ENCODE measurements at places on chromosomes 4 and X.
A peak's percentile ranks its signal among the peaks of the same experiment; 100 is the strongest.

GRCh38 chrX:42242004-42242403, 318.6 kb upstream of the CASK start:
- no peak for DNase-seq

GRCh38 chr4:138911909-138912703, 103.5 kb upstream of the NOCT start:
- no peak for DNase-seq

DNA sequence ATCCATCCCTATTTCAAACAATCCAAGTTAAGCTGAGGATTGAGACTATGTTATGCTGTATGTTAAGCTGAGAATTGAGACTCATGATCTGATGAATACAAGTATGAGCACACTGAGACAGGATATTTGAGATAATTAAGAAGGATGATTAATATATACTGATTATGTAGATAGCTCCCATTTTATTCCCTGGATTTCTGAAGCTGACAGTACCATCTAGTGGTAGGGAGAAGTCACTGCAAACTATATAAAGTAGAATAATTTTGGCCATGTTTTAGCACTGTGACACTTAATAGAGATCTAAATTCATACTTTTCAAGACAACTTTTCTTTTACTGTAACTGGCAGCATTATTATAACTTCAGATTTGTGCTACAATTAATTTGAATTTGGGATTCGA, 63.8 kb upstream of the HPRT1 start:
- no peak for DNase-seq

GRCh38 chr4:186481998-186482790, 73.2 kb downstream of the MTNR1A start:
- DNase-seq, result no peak

DNA sequence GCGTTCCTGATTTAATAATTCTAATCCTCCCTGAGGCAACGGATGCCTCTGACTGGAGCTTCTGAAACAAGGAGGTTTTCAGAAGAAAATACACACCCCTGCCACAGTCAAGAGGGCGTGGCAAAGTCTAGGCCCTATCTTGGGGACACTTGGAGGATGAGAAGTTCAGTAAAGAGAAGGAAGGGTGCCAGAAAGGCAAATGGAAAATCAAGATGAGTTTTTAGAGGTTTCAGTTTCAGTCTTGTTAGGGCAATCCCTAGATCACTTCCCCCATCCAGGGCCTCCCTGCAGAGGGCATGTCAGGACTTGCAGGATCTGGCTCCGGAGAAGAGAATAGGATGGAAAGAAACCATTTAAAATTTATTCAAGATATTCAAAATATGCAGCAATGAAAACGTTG, 28.5 kb upstream of the FGF2 start:
- no peak for DNase-seq

- no peak for DNase-seq
These were observed 89.7 kb downstream of the PDHA2 start for GRCh38 chr4:95929448-95930064.

- DNase-seq, result no peak
These were observed 8.0 kb downstream of the RADX start for GRCh38 chrX:106619797-106620196.

- no peak for DNase-seq
These were observed 621.0 kb downstream of the TECRL start for GRCh38 chr4:63788271-63788670.

GRCh38 chr4:157315968-157316367, 95.4 kb downstream of the GRIA2 start:
- no peak for DNase-seq

DNA sequence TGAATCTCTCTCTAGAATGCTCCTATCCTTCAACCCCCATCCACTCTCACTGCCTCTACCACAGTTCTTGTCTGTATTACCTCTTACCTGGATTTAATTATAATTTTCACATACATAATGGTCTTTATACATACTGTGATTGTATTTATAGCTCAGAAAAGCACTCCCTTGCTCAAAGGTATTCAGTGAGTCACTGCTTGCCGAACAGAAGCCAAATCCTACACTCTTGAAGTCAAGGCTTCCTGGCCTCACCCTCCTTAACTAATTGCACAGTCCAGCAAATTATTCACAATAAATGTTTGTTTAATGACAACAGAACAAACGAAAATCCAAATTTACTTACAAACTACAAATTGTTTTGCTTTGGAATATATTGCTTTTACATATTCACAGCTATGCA, 159.5 kb downstream of the KLHL13 start:
- no peak for DNase-seq

DNA sequence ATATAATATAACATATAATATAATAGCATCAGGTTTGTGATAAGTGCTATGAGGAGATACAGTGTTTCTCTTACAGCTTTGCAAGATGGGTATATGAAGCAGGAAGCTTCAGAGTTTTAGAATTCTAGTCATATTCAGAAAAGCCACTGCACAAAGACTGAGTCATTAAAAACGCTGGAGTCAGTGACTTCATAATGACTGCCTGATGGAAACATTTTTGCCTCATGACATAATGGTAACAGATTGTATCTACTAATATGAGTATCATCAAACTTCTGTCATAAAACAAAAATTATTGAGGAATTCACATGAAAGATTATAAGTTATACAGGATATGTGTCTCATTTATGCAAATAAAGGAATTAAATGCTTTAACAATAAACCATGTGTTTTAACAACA, 46.8 kb downstream of the EPHA5 start:
- no peak for DNase-seq

- no peak for DNase-seq
These were observed 45.5 kb downstream of the ETNPPL start for GRCh38 chr4:108717386-108717785.

DNA sequence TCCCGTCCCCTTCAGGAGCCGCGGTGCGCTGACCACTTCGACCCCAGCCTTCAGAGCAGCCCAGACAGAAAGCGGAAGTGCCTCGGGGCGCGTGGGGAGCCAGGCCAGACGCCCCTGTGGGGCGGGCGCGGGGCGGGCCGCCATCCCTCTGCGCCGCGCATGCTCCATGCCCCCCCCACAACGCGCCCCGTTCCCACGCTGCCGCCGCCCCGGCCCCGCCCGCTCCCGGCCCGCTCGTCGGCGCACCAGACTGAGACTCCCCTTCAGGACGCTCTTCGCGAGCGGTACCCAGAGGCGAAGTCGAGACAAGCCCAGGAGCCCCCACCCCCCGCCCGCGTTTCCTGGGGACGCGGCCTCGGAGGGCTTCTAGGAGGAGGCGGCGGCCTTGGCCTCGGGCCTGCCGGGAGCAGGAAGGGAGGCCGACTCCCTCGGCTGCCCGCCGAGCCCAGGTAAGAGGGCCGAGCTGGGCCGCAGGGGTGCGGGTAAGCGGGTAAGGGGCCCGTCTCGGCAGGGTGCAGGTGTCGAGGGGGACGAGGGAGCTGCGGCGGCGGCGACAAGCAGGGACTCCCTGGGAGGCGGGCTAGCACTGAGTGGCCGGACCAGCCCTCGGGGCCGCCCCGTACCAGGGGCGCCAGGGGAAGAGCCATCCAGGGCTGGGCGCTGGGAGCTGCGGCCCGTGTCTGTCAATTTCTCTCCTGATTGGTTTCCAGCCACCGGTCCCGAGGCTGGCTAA, at the start of gene ZFP92:
Gene ZFP92, plus strand, starts transcription at position 218 of the 733 bp plus-strand sequence. CDS start 6,851 bp downstream, outside the sequence.
- DNase-seq, result peak; percentile 46

- no peak for DNase-seq
These were observed 64.8 kb upstream of the RBPJ start for GRCh38 chr4:26255989-26256388.

GRCh38 chrX:112450810-112451209, 228.9 kb downstream of the LHFPL1 start:
- no peak for DNase-seq

DNA sequence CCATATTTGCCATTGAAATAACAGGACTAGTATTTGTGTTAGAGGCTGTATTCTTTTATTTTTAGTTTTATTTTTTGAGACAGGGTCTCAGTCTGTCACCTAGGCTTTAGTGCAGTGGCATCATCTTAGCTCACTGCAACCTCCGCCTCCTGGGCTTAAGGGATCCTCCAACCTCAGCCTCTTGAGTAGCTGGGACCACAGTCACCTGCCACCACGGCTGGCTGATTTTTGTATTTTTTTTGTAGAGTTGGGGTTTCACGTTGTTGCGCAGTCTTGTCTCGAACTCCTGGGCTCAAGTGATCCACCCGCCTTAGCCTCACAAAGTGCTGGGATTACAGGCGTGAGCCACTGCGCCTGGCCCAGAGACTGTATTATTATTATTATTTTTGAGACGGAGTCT, 15.3 kb downstream of the TMEM131L start:
- no peak for DNase-seq

DNA sequence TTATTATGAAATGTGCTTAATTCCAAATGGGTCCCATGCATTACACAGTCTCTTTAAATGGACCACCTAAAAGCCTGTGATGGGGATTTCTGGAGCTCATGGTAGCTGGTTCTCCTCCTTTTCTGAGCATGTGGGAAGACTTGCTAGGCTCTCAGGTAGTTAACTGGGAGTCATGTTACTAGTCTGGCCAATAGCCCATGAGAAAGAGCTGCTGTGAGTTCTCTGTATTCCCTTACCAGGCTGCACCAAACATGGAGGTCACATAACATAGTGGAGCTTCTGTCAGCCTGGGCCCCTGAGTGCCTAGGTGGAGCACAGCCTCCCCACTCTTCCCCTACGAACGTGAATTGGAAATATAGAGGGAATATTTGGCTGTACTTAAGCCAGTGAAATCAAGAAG, 198.4 kb downstream of the MAML3 start:
- no peak for DNase-seq

DNA sequence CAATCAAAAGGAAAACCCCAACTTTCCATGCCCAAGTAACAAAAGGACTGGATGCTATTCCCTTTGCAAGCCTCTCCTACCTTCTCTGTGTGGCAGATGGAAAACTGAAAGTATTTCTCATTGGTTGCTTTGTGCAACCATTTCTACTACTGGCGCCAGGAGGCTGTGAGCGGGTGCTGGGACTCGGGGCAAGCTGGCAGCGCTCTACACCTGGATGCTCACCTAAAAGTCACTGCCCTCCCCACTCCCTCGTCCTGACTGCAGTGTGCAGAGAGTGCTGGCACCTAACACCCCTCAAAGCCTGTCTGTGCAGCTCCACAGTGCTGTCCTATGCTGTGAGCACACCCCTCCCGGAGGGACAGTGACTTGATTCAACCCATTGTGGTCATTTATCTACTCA, 54.2 kb upstream of the STS start:
- no peak for DNase-seq

GRCh38 chrX:99394456-99394855, 1015.6 kb downstream of the PCDH19 start:
- DNase-seq, result no peak
